ENCODE measurements at places on chromosomes 13 and 19.

GRCh38 chr13:78193846-78194245 is 275.2 kb upstream of the EDNRB start:
- DNase-seq = no peak

GRCh38 chr13:33164331-33164730 is 121.2 kb downstream of the STARD13 start:
- no peak for DNase-seq

DNA sequence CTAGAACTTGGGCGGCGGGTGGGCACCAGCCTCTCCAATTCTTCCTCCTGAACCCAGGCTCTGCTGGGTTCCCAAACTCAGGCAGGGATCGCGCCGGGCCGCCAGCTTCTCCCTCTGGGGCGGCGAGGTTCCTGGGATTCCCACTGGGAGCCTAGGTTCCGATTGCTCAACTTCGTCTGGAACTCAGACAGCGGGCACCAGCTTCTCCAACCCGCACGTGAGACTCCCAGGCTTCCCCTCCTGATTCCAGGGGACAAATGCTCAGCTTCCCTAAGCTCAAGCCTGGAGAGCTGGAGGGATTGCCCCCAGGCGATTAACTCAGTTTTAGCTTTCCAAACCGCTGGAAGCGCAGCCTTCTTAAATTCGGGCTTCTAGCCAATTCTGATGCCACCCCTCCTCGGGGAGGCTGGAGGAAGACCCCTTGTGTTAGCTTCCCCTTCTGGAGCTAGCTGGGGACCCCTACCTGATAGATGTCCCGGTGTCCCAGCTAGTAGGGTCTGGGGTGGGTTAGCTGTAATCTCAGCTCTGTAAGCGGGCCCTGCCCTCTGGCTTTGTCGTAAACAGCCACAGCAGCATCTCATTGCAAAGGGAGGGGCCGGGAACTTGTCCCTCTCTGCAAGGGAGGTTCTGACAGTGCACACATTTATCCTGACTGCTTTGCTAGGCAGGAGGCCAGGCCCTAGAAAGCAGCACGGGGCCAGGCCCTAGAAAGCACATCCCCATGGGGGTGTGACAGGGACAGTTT is 671 bp downstream of the MCOLN1 start:
- peak; percentile 20 for DNase-seq

DNA sequence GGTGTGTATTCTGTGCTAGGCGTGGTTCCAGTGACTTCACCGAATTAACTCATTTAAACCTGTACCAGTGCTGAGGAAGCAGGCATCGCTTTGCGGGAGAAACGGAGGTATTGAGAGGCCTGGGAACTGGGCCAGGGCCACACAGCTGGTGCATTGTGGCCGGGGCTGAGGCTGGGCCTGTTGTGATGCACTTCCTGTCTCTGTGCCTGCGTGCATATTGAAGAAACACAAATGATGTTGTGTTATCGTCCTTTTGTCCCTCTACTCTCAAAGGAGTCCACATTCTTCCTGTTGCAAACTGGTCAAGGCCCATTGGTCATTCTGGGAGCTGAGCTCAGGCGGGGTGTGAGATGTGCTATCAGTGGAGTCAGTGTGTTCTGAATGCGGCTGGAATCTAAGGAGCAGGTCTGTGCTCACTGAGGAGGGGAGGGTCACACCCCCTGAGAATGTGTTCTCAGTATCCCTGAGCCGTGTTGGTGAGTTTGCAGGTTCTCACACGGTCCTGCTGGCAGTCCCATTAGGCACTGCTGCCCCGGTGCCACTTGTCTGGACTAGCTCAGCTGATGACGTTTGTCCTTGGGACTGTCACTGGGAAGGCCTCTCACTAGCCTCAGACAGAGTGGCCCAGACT is 62.1 kb downstream of the ARHGEF7 start:
- DNase-seq = peak; percentile 28

DNA sequence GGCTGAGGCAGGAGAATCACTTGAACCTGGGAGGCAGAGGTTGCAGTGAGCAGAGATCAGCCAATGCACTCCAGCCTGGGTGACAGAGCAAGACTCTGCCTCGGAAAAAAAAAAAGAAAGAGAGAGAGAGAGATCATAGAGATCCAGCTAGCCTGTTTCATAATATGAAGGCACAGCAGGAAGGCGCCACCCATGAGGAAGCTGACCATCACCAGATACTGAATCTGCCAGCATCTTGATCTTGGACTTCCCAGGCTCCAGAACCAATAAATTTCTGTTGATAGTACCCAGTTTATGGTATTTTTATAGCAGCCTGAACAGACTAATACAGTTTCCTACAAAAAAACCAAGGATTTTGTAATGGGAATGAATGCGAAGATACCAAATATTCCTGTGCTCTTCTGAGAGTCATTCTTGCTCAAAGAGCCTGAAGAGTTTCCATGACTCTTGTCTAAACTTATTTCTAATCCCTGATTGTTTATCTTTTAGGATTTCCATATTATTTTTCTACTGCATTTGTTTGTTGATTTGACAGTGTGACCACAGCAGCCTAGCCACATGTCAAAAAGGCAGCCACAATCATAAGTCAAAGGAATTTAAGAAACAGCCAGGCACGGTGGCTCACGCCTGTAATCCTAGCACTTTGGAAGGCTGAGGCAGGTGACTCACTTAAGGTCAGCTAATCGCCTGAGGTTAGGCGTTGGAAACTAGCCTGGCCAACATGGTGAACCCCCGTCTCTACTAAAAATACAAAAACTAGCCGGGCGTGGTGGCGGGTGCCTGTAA is 37.7 kb upstream of the PDCD5 start:
- DNase-seq = no peak

DNA sequence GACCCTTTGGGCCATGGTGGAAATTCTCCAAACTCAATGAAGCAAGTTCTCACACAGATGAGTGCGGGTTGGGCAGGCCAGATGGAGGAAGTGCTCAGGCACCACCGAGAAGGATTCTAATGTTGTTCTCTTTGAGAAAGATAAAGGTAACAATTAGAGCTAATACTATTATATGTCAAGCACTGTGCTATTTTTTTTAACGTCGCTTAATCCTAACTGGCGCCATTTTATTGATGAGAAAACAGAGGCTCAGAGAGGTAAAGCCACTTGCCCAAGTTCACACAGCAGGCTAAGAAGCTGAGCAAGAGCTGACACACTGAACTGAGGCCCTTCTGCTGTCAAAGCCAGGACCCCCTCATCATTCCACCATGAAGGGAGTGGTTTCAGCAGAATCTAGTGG is 1.0 kb downstream of the FBL start:
- DNase-seq = no peak

DNA sequence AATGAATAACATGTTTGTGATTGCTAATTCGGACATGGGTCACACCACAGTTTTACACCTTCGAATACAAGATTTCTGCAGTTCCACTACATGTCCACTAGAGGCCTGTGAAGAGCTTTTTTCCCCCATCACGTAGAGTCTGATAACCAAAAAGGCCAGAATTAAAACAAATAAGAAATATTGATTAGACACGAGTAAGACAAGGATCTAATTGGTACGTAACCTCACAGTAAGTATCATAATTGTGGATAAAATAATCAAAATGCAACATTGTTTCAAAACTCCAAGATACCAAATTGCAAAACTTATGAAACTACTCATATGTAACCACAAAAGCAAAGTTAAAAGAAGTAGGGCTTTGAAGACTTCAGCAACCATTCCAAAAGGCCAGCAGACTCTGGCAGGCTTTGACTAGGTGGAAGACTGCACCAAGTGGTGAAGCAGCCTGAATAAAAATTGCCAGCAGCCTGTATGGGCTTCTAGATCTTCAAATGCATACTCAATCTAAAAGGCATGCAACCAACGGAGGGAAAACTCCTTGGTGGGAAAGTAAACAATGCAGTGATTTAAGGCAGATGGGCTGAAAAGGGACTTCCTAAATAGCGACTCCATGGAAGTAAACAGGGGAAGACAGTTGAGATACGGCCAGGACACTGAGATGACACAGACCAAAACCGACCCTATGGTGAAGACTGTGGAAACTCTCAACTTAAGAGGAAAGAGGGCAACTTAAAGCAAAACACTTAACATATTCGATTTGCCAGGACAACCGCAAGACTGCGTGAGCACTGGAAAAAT is 56.7 kb downstream of the STARD13 start:
- peak; percentile 88 for DNase-seq

- DNase-seq = peak; percentile 30
Measured at GRCh38 chr19:12749938-12750521, 1.6 kb upstream of the BEST2 start.

DNA sequence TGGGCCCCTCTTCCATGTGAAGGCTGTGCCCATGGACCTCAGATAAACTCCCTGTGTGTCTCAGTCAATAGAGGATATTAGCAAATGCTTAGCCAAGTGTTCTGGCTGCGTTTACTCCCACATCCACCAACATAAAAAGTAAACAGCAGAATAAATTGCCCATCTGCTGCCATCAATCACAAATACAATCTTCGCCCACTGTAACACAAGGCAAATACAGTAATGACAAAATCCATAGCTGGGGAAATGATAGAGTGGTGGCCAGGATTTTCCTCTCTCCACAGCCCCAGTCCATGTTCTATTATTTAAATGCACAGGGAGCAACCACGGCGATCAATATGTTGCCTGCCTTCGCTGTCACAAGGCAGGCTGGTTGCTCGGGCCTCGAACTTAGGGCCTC is 376.5 kb downstream of the UQCRFS1 start:
- DNase-seq = no peak

DNA sequence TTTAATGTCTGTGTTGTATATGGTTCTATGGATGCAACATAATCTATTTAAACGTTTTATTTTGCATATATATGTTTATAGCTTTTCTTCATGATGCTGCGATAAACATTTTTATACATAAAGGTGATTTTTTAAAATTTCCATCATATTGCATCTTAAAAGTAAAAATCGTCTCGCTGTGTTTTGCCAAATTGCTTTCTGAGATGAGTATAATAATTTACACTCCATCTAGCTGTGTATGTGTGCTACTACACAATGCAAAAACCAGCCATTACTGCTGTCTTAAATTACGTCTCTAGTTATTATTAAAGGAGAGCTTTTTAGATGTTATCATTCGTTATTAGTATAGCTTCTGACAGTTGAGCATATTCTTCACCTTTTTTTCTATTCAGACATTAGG is 37.2 kb downstream of the METTL21C start:
- DNase-seq = peak; percentile 9

GRCh38 chr19:1046117-1046626 is 6.3 kb downstream of the ABCA7 start:
- no peak for DNase-seq

- no peak for DNase-seq
Measured at GRCh38 chr13:46527237-46527636, 25.7 kb upstream of the LRCH1 start.

DNA sequence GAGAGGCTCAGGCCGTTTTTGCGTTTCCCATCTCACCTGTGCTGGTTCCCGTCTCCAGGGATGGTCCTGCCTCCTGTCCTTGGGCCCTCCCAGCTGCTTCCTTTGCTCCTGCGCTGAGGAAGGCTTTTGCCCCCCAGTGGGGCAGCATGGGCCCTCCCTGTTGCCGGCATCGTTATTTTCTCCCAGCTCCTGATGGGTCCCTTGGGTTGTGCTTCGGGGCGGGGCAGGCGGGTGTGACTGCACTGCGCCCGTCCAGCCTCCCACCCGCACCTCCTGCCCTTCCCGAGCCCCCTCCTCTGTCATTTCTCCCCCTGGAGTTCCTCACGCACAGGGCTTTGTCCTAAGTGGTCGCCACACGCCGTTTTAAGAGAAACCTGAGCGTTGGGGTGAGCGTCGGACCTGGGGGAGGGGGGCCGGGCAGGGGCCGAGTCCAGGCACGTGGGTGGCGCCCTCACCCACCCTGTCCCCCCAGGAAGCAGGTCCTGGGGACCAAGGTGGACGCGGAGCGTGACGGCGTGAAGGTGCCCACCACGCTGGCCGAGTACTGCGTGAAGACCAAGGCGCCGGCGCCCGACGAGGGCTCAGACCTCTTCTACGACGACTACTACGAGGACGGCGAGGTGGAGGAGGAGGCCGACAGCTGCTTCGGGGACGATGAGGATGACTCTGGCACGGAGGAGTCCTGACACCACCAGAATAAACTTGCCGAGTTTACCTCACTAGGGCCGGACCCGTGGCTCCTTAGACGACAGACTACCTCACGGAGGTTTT is 2.8 kb upstream of the GZMM start:
- DNase-seq = no peak

DNA sequence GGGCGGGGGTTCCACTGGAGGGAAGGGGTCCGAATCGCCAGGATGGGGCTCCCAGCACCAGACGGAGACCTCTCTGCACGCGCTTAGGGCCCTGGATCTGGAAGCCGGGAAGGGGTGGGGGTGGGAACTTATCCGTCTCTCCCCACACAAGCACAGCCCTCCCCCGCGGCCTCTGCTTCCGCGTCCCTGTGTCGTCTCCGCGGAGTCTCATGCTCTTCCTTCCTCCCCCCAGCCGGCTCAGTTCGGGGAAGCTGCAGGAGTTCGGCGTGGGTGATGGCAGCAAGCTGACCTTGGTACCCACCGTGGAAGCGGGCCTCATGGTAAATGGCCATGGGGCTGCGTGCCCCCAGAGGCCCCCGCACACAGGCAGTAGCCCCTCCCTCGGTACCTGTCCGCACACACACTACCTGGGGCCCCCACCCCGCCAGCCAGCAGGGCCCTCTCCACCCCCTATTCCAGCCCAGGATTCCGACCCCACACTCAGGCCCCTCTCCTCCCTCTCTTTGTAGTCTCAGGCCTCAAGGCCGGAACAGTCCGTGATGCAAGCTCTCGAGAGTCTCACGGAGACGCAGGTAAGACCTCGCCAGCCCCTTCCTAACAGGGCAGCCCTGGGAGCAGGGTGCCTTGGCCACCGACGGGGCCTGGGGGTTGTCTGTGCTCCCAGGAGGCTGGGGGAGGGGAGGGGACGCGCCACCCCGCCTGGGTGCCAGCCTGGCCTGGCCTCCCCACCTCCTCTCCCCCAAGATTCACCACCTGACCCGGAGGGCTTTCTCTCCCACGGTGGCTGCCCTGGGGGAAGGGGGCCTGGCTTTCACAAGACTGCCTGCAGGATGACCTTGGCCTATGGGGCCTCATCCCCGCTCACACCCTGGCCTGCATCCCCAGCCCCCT is 3.2 kb downstream of the MIDN start:
- peak; percentile 65 for DNase-seq

DNA sequence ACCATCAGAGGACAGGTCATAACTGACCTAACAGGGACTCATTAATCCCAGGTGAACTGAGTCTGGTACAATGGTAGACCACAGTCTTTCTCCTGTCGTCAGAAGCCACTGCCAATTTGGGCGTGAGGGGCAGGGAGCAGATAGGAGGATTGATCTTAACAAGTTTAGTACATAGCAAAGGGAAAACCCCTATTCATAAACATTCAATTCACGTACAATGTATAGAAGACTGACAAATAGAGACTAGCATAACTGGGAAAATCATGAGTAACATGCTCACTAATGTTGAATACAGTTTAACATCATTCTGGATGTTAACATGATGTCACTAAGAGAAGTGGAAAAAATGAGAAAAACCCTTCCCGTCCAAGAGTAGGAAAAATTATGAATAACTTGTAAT is 54.1 kb downstream of the SLC7A1 start:
- no peak for DNase-seq

DNA sequence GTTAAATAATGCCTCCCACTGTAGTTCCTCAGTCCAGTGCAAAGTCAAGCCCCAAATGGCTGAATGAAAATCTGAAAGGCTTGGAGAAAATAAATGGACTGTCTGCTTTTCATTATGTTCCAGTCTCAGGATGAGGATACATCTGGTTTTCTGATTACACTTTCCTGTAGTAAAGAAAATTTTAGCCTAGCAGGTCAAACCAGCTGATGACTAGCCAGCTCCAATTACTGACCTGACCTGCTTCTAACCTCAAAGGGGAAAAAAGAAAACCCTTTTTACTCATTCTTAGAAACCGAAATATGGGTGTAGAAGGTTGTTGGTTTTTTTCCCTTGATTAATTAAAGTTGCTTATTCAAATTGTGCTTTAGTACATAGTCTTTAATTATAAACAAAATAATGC is 418.4 kb downstream of the EFNB2 start:
- DNase-seq = peak; percentile 85

GRCh38 chr19:34428549-34429285 is 536 bp downstream of the UBA2 start:
- peak; percentile 28 for DNase-seq
